ENCODE measurements at places on chromosomes 5 and 9.

- no peak for DNase-seq
These were observed 539.2 kb downstream of the TLE1 start for GRCh38 chr9:81150016-81150625.

DNA sequence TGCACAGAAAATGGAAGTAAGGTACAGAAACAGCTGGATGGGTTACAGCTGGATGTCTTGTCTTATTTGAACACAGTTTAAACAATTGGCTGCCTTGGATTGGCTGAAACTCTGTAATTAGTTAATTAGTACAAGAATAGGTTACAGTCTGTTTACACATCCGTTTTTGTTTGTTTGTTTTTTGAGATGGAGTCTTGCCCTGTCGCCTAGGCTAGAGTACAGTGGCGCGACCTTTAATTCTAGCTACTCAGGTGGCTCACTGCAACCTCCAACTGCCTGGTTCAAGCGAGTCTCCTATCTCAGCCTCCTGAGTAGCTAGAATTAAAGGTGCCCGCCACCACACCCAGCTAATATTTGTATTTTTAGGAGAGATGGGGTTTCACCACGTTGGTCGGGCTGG lies 368.7 kb upstream of the KLF4 start:
- no peak for DNase-seq

GRCh38 chr9:68488126-68488525 lies 52.6 kb downstream of the TMEM252 start:
- no peak for DNase-seq

DNA sequence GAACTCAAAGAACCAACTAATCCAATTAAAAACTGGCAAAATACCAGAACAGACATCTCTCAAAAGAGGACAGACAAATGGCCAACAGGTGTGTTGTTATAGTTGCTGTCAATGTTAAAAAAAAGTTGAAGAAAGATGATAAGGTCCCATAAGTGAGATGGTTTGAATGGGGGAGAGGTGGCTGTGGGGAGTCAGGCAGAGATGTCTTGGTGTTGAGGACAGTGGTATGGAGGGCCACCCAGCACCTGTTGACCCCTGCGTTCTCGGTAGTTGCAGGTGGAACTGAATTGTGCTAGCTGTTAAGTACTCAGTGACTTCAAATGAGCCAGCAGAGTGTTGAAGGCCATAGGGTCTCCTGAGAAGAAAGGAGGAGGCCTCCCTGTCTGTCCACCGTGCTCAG lies 55.9 kb upstream of the PITX1 start:
- no peak for DNase-seq

GRCh38 chr5:14545308-14545707 lies 36.3 kb upstream of the OTULINL start:
- no peak for DNase-seq

- no peak for DNase-seq
These were observed 70.4 kb downstream of the ARHGEF37 start for GRCh38 chr5:149651686-149652085.

GRCh38 chr9:8706531-8706930 lies 907.0 kb upstream of the DMAC1 start:
- DNase-seq: no peak

GRCh38 chr5:150347451-150347850 lies 10.0 kb upstream of the TCOF1 start:
- DNase-seq: no peak

- DNase-seq: peak; percentile 74
These were observed 62.0 kb downstream of the ANKH start for GRCh38 chr5:14809369-14810155.

DNA sequence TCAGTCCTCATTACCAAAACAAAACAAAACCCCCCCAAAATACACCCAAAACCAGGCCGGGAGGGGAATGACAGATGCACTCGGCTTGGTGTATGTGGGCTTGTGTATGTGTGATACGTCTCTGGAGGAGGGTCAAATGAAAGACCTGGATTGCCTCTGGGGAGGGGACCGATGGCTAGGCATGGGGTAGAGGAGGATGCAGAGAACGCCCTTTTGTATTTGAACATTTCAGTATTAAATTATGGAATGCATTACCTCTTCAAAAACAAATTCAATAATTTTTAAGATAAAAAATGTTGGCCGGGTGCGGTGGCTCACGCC lies 61.4 kb downstream of the LMX1B start:
- DNase-seq: no peak

GRCh38 chr5:464446-464842 lies 21.5 kb downstream of the EXOC3 start:
- DNase-seq: no peak

DNA sequence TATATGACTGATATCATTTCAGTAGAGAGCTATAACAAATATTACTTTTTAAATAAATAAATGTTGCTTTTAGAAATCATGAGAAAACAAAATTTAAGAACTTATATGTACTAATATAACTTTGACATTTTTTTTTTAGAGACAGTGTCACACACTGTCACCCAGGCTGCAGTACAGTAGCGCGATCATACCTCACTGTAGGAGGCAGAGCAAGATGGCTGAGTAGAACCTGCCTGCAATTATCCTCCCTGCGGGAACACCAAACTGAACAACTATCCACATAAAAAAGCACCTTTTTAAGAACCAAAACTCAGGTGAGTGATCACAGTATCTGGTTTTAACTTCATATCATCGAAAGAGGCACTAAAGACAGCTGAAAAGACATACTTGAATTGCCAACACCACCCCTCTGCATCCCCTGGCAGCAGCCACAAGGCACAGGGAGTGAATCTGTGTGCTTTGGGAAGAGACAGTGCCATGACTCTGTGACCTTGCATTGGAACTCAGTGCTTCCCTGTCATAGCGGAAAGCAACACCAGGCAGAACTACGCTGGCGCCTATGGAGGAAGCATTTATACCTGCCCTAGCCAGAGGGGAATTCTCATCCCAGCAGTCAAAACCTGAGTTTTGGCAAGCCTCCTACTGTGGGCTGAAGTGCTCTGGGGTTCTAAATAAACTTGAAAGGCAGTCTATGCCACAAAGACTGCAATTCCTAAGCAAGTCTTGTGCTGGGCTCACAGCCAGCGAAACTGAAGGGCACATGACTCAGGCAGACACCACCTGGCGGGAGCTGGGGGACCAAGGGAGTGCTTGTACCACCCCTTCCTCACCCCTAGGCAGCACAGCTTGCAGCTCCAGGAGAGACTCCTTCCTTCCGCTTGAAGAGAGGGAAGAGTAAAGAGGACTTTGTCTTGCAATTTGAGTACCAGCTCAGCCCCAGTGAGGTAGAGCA lies 142.7 kb downstream of the FBXL17 start:
- DNase-seq: no peak

DNA sequence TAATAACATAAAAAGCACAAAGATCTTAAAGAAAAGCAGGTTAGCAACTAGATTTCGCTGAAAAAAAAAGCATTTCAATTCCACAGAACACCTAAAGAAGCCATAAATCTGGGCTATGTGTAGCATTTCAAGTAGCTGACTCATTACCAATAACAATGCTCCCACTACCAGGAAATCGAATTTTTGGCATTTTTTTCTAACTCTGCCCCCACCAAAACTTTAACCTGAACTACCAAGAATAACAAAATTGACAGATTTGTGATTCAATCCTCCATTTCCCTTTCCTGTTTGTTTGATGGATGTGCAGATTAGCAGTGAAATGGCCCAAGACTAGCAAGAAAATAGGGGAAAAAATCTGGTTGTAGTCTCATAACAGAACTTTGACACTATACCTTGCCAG lies 180.2 kb downstream of the RASEF start:
- no peak for DNase-seq

GRCh38 chr9:85199866-85200495 lies 530.5 kb downstream of the NTRK2 start:
- no peak for DNase-seq

DNA sequence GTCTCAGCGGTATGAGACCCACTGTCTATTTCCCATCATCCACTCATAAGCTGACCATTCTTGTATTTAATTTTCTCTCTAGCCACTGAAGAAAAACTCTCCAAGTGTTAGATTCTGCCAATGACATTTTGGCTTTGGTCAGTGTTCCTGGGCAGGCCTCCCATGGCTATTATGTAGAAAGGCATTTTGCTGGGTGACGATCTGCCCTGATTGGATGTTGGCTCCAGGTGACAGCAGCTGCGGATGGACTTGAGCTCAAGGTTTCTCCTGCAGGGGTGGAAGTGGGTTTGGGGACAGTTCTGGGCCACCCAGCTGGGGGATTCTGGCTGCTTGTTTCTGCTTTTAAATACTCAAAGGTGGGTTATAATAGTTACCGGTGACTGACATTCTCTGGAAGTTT lies 31.6 kb downstream of the ACSL6 start:
- no peak for DNase-seq

DNA sequence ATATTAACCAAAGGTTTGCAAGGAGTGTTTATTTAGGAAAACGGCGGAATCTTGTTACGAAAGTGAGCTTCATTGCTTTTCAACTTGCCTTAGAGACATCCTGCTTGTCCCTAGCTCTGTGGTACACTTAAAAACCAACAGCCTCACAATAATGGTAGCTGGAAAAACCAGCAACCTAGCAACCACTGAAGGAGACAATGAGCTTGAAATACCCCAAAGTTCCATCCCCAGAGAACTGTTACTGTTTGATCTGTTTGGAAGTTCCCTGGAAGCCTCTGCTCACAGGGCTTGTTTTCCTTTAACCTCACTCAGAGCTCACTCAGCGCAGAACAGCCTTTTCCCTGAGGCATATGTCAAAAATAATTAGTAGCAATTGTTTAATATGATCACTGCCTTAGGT lies 43.2 kb downstream of the SH3TC2 start:
- no peak for DNase-seq

- DNase-seq: no peak
These were observed 16.3 kb downstream of the LARP1 start for GRCh38 chr5:154771383-154771901.

GRCh38 chr9:72256931-72257330 lies 107.7 kb downstream of the GDA start:
- DNase-seq: no peak

GRCh38 chr9:68678430-68678829 lies 26.6 kb upstream of the PIP5K1B start:
- DNase-seq: no peak

DNA sequence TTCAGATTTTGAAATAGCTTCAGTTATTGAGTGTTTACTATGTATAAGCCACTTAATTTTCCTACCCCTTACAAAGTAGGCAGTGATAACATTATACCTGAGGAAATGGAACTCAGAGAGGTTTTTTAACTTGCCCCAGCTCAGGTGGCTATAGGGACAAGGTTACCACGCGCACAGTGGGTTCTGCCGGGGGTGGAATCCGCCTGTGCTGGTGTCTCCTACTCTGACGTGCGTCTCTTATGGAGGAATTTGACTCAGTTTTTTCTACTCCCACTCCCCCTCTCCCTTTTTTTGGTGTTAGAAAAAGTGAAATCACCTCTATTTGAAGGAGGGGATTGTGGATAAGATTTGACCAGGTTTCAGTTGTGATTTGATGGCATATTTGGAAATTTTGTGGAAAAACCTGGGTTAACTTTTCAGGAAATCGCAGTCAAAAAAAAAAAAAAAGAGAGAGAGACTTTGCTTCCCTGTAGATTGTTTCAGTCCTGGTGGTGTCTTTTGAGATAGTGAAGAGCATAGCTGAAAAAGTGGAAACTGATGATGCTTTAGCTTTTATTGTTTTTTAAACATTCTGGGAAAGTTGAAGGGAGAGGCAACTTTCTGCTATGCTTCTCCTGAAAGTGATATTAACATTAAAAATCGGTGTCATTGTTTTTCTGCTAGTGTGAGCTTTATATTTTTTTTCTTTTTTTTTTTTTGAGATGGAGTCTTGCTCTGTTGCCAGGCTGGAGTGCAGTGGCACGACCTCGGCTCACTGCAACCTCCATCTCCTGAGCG lies 15.9 kb downstream of the TRIO start:
- no peak for DNase-seq

GRCh38 chr5:127870914-127871313 lies 167.7 kb downstream of the CCDC192 start:
- DNase-seq: no peak

GRCh38 chr5:171192111-171192510 lies 116.9 kb upstream of the TLX3 start:
- DNase-seq: no peak

DNA sequence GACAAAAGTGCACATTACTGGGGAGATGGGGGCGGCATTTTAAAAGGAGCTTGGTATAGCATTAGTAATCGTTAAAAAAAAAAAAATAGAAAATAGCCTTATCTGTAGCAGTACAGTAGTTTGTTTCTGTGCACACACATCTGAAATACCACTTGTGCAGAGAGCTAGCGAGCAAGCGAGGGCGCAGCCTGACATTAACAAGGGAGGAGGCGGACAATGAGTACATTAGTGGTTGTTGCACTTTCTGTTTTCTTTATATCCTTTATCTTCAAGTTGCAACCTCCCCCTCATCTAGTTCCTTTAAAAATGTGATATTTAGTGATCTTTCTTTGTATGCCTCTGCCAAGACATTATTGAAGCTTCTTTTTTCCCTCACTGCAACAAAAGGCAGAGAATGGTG lies 880 bp upstream of the PTPDC1 start:
- DNase-seq: no peak

DNA sequence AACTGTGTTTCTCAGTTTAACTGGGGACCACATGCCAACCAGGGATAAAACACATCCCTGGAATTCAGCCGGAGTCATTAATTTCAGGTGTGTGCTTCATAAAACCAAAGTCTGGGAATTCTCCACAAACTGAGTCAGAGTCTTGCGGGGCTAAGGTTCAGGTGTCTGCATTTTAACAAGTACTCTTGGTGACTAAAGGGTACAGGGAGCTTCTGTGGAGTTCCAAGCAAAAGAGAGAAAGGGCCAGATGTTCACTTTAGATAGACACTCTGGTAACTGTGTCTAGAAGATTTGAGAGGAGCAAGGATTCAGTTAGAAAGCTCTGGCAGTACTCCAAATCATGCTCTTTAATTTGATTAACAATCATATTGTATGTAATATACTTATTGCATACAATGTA lies 4.0 kb downstream of the NADK2 start:
- no peak for DNase-seq

GRCh38 chr5:115487168-115487567 lies 57.4 kb downstream of the FEM1C start:
- no peak for DNase-seq

DNA sequence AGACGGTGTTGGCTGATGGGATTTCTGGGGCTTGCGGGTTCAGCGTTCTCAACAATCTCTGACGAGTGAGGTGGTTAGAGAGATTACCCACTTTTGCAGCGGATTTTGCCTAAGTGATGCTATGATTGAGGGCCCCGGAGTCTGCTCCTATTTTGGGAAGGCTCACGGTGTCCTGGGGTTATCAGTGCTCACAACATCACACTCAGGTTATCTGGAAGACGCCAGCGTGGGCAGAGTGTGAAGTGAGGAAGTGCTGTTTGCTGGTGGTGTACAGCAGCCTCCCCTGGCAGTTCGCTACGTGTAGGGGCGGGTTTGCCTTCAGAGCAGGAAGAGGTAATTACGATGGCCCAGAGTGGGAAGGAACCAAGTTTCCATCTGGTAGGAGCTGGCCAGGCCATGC lies 341.2 kb upstream of the IRX2 start:
- no peak for DNase-seq

- DNase-seq: peak; percentile 66
These were observed 477.8 kb downstream of the CCDC171 start for GRCh38 chr9:16030528-16031185.

DNA sequence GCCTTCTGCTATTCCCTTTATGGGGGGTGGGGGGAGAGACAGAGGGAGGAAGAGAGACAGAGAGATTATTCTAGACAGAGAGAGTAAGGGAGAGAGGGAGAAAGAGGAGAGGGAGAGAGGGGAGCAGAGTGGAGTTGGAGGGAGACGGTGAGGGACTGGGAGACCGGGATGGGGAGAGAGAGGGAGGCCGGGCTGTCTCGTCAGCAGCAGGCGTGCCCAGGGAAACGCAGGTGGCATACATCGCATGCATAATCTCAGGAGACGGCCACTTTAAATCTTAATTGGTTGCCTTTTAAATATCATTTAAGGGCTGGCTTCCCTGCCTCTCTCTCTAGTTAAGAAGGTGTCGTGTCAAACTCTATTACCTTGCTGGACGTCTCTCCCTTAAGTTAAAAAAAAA lies 8.4 kb downstream of the IRX4 start:
- DNase-seq: no peak
